H4 (cell line): ENCODE measurements at places on chromosomes 2 and 18.

DNA sequence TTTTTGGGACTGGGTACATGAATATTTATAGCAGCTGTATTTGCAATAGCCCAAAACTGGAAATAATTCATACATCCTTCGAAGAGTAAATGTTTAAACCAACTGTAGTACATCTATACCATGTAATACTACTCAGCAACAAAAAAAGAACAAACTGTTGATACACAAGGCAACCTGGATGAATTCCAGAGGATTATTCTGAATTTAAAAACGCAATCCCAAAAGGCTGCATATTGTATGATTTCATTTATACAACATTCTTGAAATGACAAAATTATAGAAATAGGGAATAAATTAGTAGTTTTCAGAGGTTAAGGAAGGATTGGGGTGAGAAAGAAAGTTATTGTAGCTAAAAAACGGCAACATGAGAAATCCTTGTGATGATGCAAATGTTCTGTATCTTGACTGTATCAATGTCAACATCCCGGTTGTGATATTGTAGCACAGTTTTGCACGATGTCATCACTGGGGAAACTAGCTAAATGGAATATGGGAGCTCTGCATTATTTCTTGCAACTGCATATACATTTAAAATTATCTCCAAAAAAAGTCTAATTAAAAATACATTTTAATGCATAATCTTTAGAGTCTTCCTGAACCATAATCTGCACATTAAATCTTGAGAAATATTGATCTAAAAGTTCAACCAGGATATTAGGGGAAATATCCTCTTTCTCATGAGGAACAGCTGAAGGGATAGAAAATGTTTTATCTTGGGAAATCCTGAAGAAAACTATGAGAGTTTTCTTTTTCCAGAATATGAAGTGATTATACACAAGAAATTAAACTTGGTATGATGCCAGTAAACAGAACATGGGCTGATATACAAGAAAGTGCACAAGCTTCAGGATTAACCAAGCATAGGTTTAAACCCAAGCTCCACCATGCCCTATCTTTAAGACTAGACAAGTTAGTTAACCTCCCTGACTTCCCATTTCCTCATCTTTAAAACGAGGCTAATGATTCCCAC is 21.9 kb downstream of the EVA1A start:
- DNase-seq: no peak

GRCh38 chr2:58475756-58476155 is 234.6 kb upstream of the FANCL start:
- no peak for DNase-seq

- peak; percentile 28 for DNase-seq
These were observed 35.9 kb downstream of the ZNF385B start for GRCh38 chr2:179825494-179825893.

- peak; percentile 59 for DNase-seq
These were observed 75.3 kb upstream of the NPAS2 start for GRCh38 chr2:100744589-100744988.

DNA sequence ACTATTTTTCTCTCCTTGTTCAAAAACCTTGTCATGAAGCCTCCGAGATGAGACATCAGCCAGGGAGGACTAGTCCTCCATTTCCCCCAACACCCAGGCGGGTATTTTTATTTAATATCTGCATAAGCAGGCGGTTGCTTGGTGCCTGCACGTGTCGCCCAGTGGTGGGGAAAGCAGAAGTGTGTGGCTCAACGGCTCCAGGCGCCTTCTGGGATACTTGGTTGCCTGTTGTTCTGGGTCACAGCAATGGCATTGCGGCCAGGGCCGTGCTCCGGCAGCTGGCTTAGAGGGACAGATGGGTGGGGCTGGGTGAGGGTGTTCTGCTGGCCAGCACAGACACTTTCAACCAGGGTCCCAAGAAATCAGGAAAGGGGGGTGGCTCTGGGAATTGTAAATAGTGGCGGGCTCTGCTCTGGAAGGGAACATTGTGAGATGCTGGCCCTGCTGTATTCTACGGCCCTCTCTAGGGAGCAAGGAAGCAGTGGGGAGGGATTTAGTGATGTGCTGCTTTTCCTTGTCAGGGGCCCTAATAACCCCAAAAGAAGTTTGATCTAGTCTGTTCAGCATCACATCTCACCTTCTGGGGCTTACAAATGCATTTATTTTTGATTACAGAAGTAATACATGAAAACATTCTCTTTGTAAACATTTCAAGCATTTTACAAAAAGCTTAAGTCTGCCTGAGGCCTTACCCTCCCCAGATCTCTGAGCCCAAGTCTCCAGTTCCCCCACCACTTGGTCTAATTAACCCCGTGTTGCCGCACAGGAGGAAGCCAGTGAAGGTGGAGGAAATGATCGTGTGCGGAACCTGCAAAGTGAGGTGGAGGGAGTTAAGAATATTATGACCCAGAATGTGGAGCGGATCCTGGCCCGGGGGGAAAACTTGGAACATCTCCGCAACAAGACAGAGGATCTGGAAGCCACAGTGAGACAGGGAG is 1.1 kb downstream of the VAMP8 start:
- no peak for DNase-seq

DNA sequence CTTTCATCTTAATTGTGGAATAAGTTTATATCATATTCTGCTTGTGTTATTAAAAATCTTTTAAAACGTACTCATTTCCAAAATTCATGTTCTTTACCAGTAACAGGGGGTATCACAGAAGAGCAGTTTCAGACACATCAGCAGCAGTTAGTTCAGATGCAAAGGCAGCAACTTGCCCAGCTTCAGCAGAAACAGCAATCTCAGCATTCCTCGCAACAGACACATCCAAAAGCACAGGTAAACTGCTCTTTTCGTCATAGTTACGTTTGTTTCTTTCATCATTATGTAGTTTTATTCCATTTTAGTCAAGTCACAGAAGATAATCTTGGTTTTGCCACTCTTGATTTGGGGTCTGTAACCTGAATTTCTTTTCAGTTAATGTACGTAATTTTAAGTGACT is 93.5 kb upstream of the KIF5C start:
- DNase-seq: no peak

DNA sequence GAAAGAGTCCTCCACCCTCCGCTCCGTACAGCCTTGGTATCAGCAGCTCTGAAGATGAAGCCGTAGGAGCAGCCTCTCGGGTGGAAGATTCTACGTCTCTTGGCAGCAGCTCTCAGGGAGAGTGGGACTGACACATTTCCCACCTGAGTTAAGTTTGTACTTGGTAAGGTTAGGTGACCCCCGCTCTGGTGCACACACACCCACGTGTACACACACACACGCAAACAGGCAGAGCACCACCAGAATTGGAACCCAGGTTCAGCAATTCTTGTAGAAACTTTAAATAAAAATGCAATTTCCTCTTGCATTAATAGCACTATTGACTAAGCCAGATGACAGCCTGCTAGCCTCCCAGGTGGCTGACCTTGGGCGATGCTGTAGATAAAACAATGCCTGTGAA is 111.5 kb downstream of the MBP start:
- DNase-seq: no peak

DNA sequence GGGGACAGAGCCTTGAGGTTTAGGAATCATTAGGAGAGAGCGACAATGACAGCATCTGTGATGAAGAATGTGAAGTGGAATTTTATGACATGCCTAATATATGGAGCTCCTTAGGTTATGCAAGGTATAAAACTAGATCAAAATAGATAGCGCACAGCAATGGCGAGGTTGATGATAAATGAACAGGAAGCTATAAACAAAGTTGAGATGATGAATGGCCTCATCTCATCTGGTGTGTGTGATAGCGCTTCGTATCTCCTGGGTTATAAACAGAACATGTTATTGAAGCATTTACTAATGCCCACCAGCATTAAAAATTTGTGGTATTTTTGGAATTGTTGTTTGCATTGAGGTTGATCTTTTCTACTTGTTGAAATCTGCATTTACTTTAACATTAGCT is 231.5 kb downstream of the LTBP1 start:
- no peak for DNase-seq

DNA sequence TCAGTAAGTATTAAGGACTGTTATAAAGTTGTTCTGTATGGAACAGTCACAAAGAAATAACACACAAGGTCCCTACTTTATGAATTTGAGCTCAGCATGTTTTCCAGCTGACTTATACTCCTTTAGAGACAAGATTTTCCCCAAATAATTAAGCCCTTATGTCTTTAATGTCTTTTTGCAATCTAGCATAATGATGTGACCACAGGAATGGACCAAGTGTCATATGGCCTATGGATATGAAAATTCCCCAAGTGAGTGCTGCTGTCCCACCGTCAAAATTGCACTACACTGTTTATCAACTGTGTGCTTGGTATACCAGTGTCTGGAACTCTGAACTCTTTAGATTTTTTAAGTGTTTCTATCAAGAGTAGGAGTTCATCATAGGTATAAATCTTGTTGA is 369.6 kb downstream of the PID1 start:
- DNase-seq: no peak

- DNase-seq: no peak
These were observed 7.3 kb downstream of the CEBPZ start for GRCh38 chr2:37224063-37224462.

GRCh38 chr2:70133491-70134322 is 46.4 kb downstream of the PCBP1 start:
- DNase-seq: no peak

- no peak for DNase-seq
These were observed 53.2 kb upstream of the FZD7 start for GRCh38 chr2:201980389-201980821.

- no peak for DNase-seq
These were observed 211.9 kb downstream of the MYCN start for GRCh38 chr2:16152071-16152927.

GRCh38 chr2:127228102-127228501 is 8.0 kb upstream of the CYP27C1 start:
- DNase-seq: no peak

GRCh38 chr2:5111581-5111980 is 580.6 kb upstream of the SOX11 start:
- no peak for DNase-seq

DNA sequence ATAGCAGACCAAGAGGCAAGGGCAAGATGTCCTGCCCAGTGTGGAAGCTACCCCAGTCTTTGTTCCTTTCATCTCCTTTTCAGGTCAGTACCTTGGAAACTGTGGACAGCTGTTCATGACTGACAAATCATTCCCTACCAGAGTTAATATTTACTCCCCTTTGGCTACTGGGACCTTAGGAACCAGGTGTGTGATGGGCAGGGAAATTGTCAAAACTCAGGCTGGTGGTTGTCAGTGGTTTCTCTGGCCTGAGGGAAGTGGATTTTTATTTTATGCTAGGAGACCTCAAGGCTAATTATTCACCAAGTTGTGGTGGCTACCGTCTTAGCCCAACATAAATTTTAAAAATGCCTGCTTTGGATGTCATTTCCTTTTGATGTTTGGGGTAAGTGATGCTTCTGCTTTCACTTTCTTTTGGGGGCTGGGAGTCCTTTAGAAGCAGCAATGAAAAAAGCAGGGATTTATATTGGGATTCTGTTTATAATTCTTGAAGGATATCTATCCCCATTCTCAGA is 119.3 kb downstream of the SETBP1 start:
- no peak for DNase-seq

- DNase-seq: no peak
These were observed 765 bp upstream of the DIPK1C start for GRCh38 chr18:74457725-74458421.

GRCh38 chr2:165203689-165204559 is at the start of gene SCN3A:
TSS of gene SCN3A (minus strand) at chr2:165204050. CDS start at chr2:165176394, 27,656 bp downstream.
- DNase-seq: peak; percentile 53

DNA sequence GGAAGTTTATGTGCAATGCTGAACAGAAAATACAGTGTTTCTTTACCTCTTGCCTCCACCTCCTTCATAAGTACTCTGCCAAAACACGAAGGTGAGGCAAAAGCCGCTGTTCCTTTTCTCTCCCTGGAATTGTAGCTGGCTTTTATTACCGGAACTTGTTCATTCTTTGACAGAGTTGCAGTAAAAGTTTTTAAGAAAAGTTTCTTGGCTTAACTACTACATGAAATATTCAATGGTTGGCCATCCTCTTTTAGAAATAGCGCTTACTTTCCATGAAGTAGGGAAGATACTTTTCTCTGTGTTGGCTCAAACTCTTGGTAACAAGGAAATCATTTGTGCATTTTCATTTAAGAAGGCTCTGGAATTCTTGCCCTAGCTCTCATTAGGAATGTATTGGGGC is 950.7 kb upstream of the FANCL start:
- DNase-seq: no peak

DNA sequence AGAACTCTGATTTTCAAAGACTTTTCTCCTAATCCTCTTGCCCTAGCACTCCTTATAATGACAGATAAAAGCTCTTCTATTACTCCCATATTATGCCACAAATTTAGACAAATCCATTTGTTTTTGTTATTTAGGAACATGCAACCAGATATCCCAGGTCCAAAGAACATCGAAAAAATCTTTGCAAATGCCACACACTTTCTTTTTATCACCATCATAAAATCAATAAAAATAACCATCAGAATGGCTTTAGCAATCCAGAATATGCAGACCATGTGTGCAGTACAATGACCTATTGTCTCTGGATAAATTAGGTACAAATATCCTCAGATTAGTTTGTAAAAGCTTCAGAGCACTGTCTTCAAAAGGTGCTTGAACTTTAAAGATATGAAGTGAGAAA is 376.2 kb upstream of the TCF4 start:
- no peak for DNase-seq

DNA sequence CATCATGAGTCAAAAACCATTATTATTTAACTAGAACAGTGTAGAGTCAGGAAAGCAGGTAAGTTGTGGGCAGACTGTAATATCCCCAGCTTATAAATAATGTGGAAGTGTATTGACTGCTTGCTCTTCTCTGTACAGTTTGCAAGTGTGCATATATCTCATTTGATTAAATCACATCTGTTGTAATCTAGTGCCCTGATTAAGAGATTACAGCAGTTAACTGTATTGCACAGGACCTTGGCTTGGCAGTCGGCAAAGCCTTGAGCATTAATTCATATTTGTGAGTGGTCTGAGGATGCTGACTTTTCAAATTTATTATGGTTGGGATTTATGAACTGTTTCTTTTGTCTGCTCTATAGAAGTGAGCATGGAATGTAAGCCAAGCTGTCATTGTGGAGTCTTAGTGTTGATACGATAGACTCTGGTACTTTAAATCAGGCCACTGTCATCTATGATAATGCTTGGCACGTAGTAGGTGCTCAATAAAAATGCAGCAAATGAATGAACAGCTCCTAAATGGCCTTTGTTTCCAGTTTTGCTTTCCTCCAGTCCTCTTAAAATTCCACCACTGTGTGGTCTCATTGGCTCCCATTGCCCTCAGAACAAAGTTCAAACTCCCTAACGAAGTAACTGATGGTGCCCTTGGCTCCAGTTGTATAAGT is 48.3 kb downstream of the RAB31 start:
- DNase-seq: no peak
